Upper lobe of right lung (tissue), 1 donor: ENCODE measurements at places on chromosomes 1 and 21.
A peak's percentile ranks its signal among the peaks of the same experiment; 100 is the strongest.

- no peaks in the 10 kb centered on the region for H3K27me3 ChIP-seq
- peaks cover 22% of the 10 kb centered on the region for H3K4me1 ChIP-seq
- no peak overlapping the region for H3K27ac ChIP-seq
- peak; percentile 71 for DNase-seq
Observed at GRCh38 chr1:9593492-9594465, 5.1 kb downstream of the TMEM201 start.

DNA sequence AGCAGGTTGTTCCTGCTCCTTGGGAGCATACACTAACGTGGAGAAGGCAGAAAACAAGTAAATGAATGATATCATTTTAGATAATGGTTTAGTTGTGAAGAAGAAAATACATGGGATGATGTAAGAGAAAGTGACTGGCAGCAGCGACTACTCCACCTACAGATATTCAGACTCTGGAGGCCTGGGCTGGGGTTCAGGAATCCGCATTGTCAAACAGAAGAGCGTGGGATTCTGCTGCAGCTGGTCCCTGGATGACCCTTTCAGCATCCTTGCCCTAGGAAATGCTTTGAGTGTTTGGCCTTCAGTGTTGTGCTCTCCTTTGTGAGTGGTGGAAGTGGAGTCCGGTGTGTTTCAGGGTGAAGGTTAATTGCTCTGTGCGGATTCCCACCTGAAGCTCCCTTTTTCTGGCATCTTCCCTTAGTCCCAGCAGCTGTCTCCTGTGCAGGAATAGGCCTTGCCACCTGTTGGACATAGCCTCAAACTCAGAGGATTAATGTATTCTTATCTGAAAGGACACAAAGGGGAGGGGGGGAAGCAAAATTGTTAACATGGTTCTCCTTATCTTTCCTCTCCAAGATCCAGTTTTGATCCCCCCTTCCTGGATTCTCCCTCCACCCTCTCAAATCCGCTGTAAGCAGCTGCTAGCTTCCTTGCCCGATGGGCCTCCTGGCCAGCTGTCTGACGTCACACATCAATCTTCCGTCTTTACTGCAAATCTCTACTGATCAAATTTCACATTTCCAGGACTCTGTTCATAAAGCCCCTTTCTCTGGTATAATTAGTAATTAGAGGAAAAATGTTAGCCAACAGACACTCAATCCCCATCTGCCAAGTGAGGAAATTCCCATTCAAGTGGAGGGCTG is 68.3 kb upstream of the SPAG17 start:
- H3K4me3 ChIP-seq: no peak overlapping the region
- H3K27ac ChIP-seq: no peak overlapping the region
- H3K36me3 ChIP-seq: no peaks in the 10 kb centered on the region

DNA sequence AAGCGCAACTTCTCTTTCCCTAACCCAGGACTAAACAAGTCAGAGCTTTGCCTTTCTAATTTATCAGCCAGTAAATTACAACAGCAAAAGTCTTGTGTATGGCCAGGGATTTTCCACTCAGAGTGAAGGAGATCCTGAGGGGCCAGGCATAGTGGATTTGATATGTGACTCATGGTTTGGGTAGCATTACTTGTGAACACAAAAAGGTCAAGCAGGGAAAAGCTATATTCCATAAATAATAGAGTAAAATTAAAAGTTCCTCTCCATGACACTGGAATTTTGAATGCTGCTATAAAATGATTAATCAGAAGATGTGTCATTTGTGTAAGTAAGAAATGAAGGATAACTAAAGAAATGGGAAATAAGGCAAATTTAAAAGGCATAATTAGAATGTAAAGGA is 284.8 kb downstream of the HLX start:
- peaks cover 13% of the 10 kb centered on the region for H3K4me1 ChIP-seq
- H3K36me3 ChIP-seq: no peaks in the 10 kb centered on the region
- H3K27ac ChIP-seq: no peak overlapping the region

DNA sequence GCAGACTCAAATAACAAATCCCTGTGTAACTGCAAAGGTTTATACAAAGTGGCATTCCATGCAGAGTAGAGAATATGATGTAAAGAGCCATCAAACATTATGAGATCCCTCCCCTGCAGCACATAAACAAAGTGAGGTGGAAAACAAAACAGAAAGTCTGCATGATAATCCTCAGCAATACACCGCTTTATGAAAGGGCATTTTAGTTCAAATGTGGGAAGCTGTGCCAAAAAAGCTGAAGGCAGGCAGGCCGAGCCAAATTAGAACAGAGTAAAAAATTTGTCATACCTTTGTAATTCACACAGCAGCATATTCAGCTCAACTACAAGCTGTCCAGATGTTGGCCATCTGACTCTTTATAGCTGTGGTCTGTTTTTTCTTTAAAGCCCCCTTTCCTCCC is 113.5 kb downstream of the LHX9 start:
- H3K4me3 ChIP-seq: no peak overlapping the region
- H3K27me3 ChIP-seq: no peaks in the 10 kb centered on the region
- no peak for DNase-seq
- H3K27ac ChIP-seq: no peak overlapping the region
- H3K4me1 ChIP-seq: no peaks in the 10 kb centered on the region
- H3K36me3 ChIP-seq: no peaks in the 10 kb centered on the region

- H3K27me3 ChIP-seq: peaks cover 54% of the 10 kb centered on the region
- peaks cover 11% of the 10 kb centered on the region for H3K4me1 ChIP-seq
- H3K4me3 ChIP-seq: no peak overlapping the region
- no peaks in the 10 kb centered on the region for H3K36me3 ChIP-seq
- no peak overlapping the region for H3K27ac ChIP-seq
Observed at GRCh38 chr1:38819516-38819915, 40.1 kb downstream of the RRAGC start.

DNA sequence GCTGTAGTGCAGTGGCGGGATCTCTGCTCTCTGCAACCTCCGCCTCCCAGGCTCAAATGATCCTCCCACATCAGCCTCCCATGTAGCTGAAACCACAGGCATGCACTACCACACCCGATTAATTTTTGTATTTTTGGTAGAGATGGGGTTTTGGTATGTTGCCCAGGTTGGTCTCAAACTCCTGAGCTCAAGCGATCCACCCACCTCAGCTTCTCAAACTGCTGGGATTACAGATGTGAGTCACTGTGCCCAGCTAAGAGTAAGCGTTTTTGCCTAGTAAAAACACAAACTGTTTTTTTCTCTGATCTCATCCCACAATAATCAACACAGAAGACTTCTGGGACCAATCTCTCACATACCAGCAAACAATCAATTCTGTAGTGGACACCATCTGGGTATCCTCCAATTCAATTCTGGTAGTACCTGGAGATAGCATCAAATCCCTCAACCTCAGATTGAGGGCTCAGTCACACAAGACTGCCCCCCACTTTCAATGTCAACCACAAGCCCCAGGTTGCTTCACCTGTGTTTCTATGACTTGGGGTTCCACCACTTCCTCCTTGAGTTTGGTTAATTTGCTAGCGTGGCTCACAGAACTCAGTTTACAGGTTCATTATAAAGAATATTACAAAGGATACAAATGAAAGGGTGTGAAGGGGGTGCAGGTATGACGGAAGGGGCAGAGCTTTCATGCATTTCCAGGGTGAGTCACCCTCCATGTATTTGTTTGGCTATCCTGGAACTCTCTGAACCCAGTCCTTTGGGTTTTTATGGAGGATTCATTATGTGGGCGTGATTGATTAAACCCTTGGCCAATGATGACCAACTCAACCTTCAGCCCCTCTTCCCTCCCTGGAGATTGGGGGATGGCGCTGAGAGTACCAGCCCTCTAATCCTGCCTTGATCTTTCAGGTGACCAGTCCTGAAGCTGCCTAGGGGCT is 40.0 kb upstream of the RHOU start:
- no peaks in the 10 kb centered on the region for H3K36me3 ChIP-seq
- H3K4me1 ChIP-seq: no peaks in the 10 kb centered on the region
- no peak overlapping the region for H3K27ac ChIP-seq
- H3K4me3 ChIP-seq: no peak overlapping the region
- no peak for DNase-seq
- H3K27me3 ChIP-seq: no peaks in the 10 kb centered on the region

DNA sequence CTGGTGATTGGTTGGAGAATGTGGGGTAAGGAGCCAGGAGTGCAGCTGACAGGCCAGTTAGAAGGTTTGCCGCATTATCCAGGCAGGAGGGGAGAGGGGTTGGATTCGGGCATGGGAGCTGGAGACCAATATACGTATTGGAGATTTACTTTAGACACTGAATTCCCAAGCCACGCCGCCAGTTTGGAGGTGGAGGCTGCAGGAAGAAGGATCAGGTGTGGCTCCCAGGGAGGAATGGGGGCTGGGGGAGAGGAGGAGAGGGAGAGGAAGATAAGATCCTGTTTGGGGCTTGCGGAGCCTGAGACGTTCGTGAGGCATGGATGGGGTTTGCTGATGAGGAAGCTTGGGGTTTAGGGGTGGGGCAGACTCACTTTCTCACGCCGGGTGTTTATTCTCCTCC is 155.1 kb upstream of the IGSF21 start:
- peaks cover 14% of the 10 kb centered on the region for H3K27me3 ChIP-seq
- H3K4me3 ChIP-seq: no peak overlapping the region
- H3K36me3 ChIP-seq: no peaks in the 10 kb centered on the region
- H3K27ac ChIP-seq: no peak overlapping the region

GRCh38 chr1:100658716-100659026 is 60.9 kb upstream of the VCAM1 start:
- H3K27me3 ChIP-seq: no peaks in the 10 kb centered on the region
- no peaks in the 10 kb centered on the region for H3K4me1 ChIP-seq
- no peaks in the 10 kb centered on the region for H3K36me3 ChIP-seq
- H3K4me3 ChIP-seq: no peak overlapping the region
- no peak overlapping the region for H3K27ac ChIP-seq

DNA sequence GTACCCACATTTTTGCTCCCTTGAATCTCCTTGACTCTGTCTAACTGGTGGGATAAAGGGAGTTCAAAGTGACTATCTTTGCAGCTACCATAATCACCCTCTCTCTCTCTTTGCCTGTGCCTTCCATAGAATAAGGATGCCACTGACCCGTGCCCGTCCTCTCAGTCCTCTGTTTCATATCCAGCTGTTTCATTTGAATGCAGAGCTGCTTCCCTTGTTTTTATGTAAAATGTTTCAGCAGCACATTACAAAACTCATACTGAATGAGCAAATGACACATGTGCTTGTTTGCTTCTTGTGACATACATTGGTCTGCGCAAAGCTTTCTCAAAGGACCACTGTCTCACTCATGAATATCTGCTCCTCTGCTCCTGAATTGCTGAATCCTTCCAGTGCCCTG is 38.4 kb downstream of the CDC42 start:
- peaks cover 36% of the 10 kb centered on the region for H3K4me1 ChIP-seq
- peaks cover 76% of the 10 kb centered on the region for H3K36me3 ChIP-seq
- no peaks in the 10 kb centered on the region for H3K27me3 ChIP-seq

DNA sequence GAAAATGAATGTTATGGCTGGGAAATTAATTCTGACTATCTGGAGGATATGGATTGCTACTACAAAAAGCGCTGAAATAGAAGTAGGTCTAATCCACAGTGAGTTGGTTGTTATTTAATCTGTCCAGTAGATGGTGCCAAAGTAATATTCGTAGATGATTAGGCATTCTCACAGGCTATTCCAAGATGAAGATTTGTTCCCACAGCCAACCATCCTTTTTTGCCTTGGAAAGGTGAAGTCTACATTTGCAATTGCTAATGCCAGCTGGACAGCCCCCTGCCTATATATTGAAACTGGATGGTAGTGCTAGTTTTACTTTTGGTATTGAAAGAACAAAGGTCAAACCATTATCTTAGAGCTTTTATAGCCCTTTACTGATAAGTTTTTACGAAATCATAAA is 43.8 kb downstream of the RBM11 start:
- no peaks in the 10 kb centered on the region for H3K4me1 ChIP-seq
- no peak overlapping the region for H3K27ac ChIP-seq
- H3K4me3 ChIP-seq: no peak overlapping the region
- no peaks in the 10 kb centered on the region for H3K27me3 ChIP-seq

GRCh38 chr1:153617663-153618062 is 1.5 kb upstream of the S100A14 start:
- no peak overlapping the region for H3K27ac ChIP-seq
- peaks cover 12% of the 10 kb centered on the region for H3K4me1 ChIP-seq
- no peaks in the 10 kb centered on the region for H3K27me3 ChIP-seq

GRCh38 chr1:181018901-181019681 is 3.6 kb downstream of the STX6 start:
- DNase-seq: no peak
- peaks cover 64% of the 10 kb centered on the region for H3K4me1 ChIP-seq
- no peak overlapping the region for H3K27ac ChIP-seq
- no peaks in the 10 kb centered on the region for H3K27me3 ChIP-seq
- peaks cover 6% of the 10 kb centered on the region for H3K36me3 ChIP-seq

DNA sequence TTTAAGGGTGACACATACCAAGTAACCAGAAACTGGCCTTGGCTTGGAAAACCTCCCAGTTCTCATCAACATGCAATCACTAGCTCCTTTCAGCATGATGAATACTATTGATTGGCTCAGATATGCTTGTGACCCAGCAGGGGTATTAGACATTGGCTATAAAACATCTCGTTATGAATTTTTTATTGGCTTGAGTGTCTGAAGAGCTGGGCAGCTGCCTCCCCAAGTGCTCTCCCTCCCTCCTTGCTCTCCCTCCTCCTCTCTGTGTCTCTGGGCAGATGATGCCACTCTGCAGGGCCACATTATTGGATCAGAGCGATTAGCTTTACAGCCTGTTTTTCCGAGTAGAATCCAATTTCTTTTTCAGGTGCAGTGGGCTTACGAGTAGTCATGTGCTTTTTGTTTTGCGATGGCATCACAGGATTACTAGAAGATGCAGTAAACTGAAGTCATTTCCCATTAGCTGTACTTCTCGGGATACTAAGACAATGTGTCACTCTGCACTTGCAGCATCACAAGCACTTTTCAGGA is 79.3 kb upstream of the ATF3 start:
- no peak for DNase-seq
- no peaks in the 10 kb centered on the region for H3K27me3 ChIP-seq
- no peaks in the 10 kb centered on the region for H3K4me1 ChIP-seq
- H3K36me3 ChIP-seq: no peaks in the 10 kb centered on the region
- no peak overlapping the region for H3K4me3 ChIP-seq
- H3K27ac ChIP-seq: no peak overlapping the region

DNA sequence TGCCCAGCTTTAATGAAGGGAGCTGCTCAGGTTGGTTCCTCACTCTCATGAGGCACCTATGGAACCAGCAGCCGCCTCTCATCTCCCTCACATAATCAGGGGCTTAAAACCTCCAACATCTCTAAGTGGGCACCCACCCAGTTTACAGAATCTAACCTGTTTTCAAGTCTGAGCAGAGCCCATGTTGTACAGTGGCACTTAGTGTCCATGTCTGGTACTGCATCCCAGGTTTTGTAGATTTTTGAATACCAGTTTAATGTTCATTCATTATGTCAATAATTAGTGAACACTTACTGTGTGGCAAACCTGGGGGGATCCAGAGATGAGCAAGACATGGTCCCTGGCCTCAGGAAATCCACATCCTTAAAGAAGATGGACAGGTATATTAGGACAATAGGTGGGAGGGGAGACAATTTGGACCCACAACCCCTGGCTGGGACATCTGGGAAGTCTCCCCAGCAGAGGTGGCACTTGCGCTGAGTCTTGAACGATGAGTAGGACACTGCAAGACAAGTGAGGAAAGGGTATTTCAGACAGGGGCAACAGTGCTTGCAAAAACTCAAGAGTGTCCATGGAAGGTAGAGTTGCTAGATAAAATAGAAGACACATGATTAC is 83.3 kb downstream of the LACTBL1 start:
- no peaks in the 10 kb centered on the region for H3K4me1 ChIP-seq
- no peaks in the 10 kb centered on the region for H3K36me3 ChIP-seq
- no peak for DNase-seq
- no peak overlapping the region for H3K4me3 ChIP-seq
